DMS79 (cell line): ENCODE measurements at places on chromosomes 2 and 18.

DNA sequence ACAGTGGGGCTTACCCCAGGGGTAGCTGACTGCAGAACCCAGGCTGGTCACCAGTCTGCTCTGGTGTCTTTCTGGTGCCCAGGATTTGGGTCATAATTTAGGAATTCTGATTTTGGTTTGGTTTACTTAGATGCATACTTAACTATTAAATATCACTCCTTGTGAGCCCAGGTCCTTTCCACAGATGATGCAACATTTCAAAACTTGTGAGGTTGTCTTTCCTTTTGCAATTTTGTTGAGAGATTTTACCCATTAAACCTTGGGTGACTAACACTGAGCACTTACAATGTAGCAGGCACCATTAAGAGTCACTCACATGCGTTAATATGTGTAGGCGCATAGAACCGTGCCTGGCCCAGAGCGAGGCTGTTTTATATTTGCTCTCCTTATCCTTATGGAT lies 61.8 kb upstream of the RPL31 start:
- no peak for DNase-seq

- no peak for DNase-seq
These were observed 43.4 kb upstream of the DSC1 start for GRCh38 chr18:31206071-31206470.

DNA sequence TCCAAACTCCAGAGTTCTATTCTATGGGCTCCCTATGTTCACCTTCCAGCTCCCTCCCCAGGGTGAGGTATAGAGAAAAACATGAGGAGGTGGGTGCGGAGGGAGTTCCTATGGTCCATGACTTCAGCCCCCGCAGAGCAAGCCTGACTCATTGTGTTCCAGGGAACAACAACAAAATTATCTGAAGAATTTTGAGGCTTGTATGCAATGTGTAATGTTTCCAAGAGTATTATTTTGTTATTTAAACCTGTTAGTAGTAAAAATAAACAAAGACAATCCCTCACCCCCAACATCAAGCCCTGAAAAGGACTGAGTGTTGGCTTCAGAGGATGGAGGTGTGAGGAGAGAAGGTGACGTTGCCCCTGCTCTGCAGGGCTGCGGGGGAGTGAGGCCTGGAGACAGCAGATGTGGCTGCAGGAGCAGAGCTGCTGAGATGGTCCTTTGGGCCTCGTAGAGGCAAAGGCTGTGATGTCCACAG lies 29.0 kb downstream of the LAMA3 start:
- DNase-seq, result no peak

- peak; percentile 84 for DNase-seq
These were observed 70.7 kb downstream of the LIPG start for GRCh38 chr18:49632588-49632987.

DNA sequence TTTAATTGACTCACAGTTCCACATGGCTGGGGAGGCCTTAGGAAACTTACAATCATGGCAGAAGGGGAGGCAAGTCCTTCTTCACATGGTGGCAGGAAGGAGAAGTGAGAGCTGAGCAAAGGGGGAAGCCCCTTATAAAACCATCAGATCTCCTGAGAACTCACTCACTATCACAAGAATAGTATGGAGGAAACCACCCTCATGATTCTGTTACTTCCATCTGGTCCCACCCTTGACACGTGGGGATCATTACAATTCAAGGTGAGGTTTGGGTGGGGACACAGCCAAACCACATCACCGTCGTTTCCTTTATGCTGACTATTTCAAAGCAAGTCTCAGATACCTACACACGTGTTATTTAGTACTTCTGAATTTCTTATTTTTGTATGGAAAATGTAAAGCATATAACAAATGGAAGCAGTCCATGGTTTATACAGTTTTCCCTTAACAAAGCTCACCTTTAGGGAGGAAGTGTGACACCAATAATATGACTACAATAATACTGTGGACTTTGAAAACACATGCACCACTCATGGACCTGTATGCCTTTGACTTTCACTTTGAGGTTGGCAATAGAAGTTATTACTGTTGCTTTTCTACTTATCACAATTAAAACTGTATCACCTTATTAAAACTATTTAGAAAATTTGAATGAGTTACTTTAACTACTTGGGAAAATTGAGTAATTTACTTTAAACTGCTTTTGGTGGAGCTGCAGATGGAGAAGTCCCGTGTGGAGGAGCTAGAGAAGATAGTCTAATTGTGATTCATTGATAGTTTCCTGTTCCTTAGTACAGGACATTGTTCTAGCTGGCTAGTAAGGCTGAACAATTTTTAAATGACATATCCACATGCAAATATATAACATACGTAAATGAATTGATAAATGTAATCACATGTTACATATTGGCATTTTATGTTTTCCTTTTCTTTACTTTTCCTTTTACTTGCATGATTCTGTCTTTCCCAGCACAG lies 37.3 kb downstream of the MTCL1 start:
- DNase-seq, result peak; percentile 65

- no peak for DNase-seq
These were observed 2.6 kb upstream of the KRCC1 start for GRCh38 chr2:88058191-88058590.

DNA sequence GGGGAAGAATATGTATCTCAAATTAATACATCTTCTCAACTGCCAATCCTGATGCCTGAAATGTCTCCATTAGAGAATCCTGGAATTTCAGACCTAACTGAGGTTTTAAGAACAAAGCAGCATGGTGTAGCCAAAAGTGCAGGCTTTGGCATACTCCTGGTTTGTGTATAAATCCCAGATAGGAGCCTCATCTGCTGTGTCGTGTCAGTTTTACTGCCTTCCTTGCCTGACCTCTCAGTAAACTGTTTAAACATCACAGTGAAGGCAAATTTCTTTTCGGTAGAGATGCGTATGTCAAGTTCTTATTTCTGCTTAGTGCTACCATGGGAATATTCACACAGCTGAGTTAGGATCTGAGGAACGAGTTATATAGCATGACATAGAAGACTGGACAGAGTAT lies 7.3 kb downstream of the SCG2 start:
- no peak for DNase-seq

DNA sequence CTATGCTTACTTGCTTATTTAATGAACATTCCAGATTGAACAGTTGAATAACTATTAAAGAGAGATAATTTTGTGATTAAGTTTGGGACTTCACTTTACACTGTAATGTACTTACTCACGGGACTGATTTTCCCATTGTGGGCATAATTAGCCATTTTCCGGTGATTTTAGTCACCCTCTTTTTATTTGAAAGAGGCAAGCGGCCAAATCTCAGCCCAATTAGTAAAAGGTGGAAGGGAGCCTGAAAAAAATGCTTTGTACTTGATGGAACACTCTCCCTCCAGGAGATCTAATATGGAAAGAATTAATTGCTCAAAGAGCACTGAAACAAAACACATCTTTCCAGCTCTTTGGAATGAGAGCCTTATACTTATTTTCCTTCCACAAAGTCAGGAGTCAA lies 50.2 kb downstream of the CALCRL start:
- no peak for DNase-seq

GRCh38 chr18:22713511-22713910 lies 219.6 kb upstream of the RBBP8 start:
- no peak for DNase-seq

- DNase-seq, result no peak
These were observed 623.0 kb downstream of the BCL11A start for GRCh38 chr2:59930430-59930829.

DNA sequence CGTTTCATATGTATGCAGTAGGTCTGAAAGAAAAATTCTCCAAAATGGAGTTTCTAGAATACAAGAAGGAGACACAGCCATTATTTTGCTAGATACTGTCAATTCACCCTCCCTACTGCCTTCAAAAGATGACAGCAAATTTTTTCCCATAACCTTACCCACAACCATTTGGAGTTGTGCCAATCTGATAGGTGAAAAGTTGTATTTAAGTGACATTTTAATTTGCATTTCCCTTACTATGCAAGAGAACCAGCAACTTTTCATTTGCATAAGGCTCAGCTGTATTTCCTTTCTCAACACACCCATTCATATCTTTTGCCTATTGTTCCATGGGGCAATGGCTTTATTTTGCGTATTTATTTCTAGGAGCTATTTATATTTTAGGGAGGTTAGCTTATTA lies 31.4 kb upstream of the IL18RAP start:
- DNase-seq, result no peak

DNA sequence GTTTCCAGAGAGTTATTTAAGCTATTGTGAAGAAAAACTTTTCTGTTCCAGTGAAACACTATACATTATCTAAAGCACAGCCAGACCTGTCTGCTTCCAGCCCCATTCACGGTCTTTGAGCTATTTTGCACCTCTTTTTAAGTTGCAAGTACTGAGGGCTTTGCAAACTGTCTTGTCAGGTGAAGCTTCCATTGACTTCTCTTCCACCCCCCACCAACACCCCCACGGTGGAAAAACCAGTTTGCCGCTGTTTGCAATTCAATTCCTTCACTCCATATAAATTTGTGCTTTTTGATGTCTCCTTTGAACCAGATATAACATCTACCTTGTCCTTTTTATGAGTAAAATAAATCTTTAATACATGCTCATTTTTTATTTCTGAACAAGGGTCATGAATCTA lies 15.7 kb downstream of the B3GNT7 start:
- DNase-seq, result no peak

DNA sequence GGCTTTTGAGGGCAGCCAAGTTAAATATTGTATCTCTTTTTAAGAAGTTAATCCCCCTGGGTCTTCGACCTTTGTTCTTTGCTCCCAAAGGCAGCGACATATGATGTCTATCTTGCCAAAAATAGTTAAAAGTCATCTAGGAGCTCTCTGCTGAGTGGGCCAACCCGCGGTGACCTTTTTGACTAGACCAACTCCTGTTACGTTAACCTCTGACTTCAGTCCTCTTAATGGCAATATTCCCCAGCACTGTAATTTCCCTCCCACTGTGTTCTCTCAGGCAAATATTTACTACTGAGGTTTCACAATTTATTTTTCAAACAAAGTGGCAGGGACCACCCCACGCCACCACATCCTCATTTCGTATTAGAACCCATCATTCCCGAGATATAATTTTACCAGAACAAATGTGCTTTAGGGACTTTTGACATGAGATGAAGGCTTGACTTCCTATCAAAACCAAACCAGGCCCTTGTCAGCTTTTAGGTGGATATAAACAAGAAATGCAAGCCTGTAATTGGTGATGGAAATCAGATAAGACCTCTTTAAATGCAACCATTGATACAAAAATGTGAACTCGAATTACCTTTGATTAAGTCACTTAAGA lies 764.7 kb downstream of the SATB2 start:
- DNase-seq, result no peak

DNA sequence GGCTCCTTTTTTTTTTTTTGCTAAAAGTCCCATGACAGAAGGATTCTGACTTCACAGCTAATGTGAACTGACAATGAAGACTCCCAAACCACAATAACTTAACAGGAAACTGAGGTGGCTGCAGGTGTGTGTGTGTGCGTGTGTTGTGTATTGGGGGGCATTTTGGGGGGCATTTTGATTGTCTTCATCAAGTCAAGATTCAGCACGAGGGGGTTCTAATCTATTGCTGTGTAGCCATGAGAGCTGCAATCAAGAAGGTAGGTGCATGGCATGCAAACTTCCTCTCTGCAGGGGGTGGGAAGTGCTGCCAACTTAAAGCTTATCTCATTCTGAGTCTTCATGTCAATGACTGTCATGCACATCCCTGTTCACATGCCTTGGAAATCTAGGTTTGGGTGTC lies 25.2 kb downstream of the SPRED2 start:
- DNase-seq, result no peak

DNA sequence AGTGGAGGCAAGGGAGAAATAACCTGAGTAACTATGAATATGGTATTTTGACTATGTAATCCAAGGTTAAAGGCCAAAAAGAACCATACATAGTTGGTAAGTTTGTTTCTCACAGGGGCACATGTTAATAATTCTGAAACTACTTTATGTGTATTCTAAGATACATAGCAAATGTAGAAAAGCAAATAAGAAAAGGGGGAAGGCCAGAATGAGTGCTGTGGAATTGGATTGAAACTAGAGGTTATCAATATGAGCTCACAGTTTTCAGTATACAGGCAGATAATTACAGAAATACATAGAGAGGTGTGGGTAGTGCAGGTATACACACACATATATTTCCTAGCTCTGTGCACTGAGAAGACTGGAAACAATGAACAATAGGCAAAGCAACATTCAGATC lies 13.7 kb downstream of the INO80C start:
- no peak for DNase-seq

- DNase-seq, result no peak
These were observed 28.8 kb downstream of the HADHB start for GRCh38 chr2:26273501-26273900.

DNA sequence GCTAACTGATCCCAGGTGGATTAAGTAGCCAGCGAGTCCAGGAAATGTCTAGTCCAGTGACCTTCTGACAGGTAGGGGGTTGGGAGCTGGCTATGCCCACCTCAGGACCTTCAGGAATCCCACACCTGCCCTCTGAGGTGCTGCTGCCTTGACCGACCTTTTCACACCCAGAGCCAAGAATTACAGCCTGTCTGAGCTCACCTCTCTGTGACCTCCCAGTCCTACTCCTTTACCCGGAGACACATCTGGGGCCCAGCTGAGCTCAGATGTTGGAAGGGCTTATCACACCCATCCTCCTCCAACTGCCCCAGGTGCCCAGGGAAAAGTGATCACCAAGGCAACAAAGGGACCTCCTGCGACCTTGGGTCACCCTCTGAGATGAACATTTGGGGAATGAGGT lies 413.3 kb upstream of the TNP1 start:
- DNase-seq, result no peak

- DNase-seq, result no peak
These were observed 35.9 kb downstream of the DCDC2C start for GRCh38 chr2:3739313-3739712.

DNA sequence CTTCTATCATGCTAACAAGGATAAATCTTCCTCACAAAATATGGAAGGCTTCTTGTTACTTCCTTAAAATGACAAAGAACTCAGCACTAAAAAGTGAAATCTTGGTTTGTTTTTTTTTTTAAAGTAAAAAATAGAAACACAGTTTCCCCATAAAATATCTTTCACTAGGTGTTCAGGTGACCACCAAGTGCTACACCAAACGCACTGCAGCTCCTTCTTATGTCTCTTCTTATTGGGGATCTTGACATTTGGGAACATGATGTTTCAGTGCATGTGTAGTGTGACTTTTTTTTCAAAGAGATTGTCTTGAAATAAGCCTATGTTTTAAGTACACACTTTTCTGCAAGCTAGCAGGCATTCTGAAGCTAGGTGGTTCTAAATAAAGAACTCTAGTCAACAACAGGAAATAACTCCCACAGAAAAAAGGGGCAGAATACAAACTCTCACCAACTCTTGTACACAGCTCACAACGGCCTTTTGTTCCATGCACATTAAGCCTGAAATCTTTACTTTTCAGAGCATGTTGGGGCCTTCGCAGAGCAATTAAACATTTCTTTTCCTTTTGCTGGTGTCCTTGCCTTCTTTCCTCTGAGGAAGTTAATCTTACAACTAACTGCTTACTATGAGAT lies 13.2 kb upstream of the SERTAD2 start:
- DNase-seq, result no peak
